ENCODE measurements at places on chromosomes 3 and 15. TPM values are rescaled to one million over a fixed set of nuclear protein-coding genes. Genes with fewer than 3 reads are reported as not detected.

Gene XCR1
- not detected for total RNA-seq

Gene C3orf85
- total RNA-seq = not detected

Gene GOLGA8K
- 0.59 TPM for total RNA-seq

Gene CD200R1L
- total RNA-seq = not detected

Gene GP9
- not detected for total RNA-seq

Gene SEMA3G
- 2.2 TPM for total RNA-seq

Gene CCDC13
- 0.48 TPM for total RNA-seq

Gene TEX55
- not detected for total RNA-seq

Gene SMCO1
- total RNA-seq = not detected

Gene ERC2
- 2.4 TPM for total RNA-seq

Gene NOX5
- not detected for total RNA-seq

Gene SLC41A3
- total RNA-seq = 30.8 TPM

Gene CLDN11
- total RNA-seq = 104 TPM

Gene SLC12A1
- total RNA-seq = 0.26 TPM

All from H7 (cell line).